Tongue (tissue), 3 donors: ENCODE measurements at places on chromosomes 1 and 21.

GRCh38 chr1:7575041-7575400 lies 196.1 kb upstream of the VAMP3 start:
- DNase-seq = no peak

DNA sequence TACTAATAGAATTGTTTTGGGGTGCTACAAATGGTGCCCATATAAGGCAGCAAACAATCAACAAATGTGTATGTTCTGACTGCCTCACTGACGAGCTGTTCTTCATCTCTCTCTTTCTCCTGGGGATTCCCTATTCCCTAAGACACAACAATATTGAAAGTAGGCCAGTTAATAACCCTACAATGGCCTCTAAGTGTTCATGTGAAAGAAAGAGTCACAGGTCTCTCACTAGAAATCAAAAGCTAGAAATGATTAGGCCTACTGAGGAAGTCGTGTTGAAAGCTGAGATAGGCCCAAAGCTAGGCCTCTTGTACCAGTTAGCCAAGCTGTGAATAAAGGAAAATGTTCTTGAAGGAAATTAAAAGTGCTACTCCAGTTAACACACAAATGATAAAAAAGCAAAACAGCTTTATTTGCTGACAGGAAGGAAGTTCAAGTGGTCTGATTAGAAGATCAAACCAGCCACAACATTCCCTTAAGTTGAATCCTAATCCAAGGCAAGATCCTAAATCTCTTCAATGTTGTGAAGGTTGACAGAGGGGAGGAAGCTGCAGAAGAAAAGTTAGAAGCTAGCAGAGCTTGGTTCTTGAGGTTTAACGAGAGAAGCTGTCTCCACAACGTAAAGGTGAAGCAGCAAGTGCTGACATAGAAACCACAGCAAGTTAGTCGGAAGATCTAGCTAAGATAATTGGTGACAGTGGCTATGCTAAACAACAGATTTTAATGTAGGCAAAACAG lies 26.3 kb downstream of the ATP2B4 start:
- no peak for DNase-seq

- no peak for DNase-seq
These were observed 29.1 kb downstream of the KNCN start for GRCh38 chr1:46522184-46522968.

DNA sequence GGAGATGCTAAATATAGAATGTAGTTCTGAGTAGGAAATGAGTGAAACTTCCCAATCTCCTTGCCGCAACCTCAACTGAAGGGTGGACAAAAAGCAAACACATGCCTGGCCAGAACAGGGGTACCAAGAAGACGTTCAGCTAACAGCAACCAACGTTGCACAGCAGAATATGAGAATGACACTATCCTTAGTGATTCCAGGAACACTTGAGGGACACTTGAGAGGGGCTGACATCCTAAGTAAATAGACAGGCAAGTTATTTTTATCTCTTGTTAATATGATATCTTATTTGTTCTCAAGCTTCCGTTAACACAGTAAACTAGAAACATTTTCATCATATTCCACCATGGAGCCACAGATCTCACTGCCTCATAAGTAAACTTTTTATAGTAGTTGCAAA lies 908 bp downstream of the KRTAP19-1 start:
- peak; percentile 10 for DNase-seq

GRCh38 chr1:166875302-166875733 lies 746 bp downstream of the TADA1 start:
- peak; percentile 27 for DNase-seq

DNA sequence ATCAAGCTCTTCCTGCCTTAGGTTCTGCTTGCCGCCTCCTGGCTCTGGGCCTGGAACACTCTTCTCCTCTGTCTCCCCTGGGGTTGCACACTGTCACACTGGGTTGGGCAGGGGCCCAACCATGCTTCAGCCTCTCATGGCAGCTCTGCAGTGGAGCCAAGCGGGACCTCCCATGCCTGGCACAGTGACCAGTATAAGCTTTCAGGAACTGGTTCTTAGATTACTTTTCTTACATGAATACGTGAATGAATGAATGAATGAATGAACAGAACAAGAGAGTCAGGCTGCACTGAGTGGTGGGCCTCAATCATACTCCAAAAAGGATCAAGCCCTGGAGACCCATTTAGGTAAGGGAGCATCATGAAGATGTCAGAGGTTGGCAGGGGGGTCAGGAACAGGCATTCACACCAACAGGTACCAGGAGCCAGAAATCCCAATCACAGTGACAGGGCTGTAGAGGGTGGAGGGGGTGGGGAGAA lies 30.8 kb upstream of the TMEM125 start:
- DNase-seq = no peak

- no peak for DNase-seq
These were observed 205.8 kb downstream of the TNR start for GRCh38 chr1:175537571-175537970.

- no peak for DNase-seq
These were observed 2.1 kb downstream of the STUM start for GRCh38 chr1:226550672-226551041.

GRCh38 chr1:109255678-109256077 lies 6.3 kb downstream of the CELSR2 start:
- DNase-seq = no peak

DNA sequence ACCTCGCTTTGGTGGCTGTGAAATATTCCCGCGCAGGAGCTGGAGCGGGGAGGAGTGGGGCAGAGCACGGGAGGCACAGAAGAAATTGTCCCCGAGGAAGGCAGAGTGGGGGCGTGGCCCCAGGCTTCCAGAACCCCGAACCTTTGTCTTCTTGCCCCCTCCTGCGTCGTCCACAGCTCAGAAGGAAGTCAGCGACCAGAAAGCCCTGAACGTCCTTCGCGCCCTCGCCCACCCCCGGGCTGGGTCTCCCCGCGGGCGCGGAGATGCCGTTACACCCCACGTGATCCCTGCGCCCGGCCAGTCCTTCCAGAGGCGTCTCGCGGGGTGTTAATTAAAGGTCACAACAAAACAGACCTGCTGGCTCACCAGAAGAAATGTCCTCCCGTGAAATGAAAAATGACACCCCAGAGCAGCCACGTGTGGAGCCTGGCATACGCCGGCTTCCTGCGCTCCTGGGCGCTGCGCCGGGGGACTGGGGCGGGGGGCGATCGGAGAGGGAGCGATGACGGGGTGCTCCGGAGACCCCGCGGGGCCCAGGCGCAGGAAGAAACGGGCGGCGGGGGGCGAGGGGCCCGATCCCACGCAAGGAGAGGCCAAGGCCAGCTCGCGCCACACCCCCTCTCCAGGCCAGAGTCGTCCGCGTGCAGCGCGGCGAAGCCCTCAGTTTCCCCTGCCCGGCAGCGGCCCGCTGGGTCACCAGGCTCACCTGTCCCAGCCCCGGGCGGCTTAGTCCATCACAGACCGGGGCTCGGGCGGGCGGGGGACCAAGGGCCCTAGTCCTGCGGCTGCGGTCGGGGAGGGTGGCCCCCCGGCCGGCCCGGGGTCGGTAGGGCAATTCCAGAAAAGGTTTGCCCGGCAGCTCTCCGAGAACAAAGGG lies 995 bp upstream of the KIF26B start:
- DNase-seq = peak; percentile 35

- DNase-seq = no peak
These were observed 68.7 kb upstream of the CNTN2 start for GRCh38 chr1:204974327-204974726.

GRCh38 chr1:211646566-211646965 lies 28.9 kb downstream of the NEK2 start:
- DNase-seq = no peak

GRCh38 chr1:31055501-31055900 lies 10.0 kb downstream of the PUM1 start:
- DNase-seq = no peak

- DNase-seq = no peak
These were observed 20.9 kb downstream of the ITSN1 start for GRCh38 chr21:33663241-33663640.

GRCh38 chr1:27269276-27269675 lies 34.8 kb downstream of the WDTC1 start:
- DNase-seq = no peak

- peak; percentile 15 for DNase-seq
These were observed 6.4 kb downstream of the CLCA2 start for GRCh38 chr1:86430376-86430775.

DNA sequence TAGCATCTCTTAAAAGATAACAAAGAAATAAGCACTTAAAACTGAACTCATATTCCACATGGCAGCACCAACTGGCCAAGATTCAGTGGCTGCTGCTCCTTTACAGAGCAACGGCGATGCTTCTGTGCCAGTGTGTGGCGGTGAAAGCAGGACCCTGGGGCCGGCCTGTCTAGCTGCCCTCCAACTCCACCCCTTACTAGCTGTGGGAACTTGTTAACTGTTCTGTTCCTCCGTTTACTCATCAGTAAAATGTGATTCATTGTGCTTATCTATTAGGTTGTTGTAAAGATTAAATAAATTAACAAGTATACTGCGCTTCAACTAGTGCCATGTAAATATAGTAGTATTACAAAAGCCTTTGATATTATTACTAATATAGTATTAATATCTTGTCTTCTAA lies 133.2 kb downstream of the GDAP2 start:
- DNase-seq = no peak

DNA sequence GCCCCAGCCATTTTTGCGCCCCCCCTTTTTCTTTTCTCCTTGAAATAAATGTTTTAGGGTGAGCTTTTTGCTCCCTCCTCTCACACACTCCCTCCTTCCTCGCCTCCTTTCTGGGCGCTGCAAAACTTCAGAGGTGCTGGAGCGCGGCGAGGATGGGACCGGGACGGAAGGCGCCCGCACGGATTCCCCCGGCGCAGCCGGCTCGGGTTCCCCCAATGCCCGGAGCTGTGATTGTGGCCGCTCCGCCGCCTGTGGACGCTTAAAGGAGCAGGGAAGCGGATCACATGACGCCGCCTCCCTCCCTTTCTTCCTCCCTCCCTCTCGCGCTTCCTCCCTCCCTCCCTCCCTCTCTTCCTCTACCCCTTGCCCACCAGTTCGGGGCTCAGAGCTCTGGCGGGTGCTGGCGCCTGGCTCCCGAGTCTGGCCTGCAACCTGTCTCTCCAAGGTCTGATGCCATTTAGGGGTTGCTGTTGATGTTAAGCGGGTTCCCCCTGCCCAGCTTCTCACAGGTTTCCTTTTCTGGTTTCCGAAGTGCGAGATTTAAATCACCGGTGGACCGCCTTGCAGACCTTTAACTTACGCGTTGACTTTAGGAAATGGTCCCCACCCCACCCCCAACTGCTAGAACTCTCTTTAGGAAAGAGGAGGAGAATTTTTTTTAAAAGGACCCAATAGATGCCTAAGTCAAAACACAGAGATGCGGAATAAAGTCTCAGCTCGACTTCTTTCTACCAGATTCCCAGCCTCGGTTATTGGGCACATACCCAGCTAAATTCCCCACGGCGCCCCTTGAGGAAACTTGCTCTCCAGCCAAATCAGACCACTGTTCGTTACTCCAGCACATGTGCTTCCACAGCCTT lies at the start of gene WLS:
TSS of gene WLS (minus strand) at position 235 of the 860 bp plus-strand sequence. CDS start at position 11, 224 bp downstream.
- DNase-seq = peak; percentile 92

DNA sequence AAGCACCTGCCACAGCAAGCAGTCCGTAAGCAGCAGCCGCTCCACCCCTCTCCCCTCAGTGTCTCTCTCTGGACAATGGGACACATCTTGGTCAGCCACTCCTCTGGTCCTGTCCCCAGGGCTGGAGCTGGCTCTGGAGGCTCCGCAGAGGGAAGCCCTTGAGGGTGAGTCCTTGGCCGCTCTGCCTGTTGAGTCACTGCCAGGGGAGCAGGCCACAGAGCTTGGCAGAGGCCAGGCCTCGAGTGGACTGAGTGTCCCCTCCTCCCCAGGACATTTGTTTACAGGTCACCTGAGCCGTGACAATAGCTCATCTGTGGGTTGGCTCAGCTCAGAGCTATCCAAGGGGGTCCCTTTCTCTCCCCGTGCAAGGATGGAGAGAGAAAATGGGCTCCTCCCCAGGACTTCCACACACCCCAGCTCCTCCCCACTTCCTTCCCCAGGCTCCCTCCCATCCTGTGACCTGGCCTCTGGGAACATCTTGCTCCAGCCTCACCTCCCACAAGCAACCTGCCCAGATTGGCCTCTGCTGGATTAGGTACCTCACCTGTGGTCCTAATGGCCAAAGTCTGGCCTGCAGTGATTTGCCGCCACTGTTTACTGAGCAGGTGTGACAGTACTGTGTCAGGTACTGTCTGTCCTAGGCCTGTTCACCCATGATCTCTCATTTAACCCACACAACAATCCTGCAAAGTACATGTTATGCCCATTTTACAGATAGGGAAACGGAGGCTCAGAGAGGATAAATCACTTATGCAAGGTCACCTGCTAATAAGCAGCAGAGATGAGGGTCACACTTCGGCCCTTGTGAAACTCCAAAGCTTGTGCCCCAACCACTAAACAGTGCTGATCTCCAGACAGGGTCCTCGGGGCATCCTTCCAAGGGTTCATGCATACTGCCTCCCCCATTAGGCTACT lies 4.8 kb downstream of the FAM131C start:
- no peak for DNase-seq

- DNase-seq = no peak
These were observed 3.6 kb upstream of the ZNF672 start for GRCh38 chr1:248834343-248834940.

- no peak for DNase-seq
These were observed 13.5 kb downstream of the SHISA4 start for GRCh38 chr1:201902198-201902597.

DNA sequence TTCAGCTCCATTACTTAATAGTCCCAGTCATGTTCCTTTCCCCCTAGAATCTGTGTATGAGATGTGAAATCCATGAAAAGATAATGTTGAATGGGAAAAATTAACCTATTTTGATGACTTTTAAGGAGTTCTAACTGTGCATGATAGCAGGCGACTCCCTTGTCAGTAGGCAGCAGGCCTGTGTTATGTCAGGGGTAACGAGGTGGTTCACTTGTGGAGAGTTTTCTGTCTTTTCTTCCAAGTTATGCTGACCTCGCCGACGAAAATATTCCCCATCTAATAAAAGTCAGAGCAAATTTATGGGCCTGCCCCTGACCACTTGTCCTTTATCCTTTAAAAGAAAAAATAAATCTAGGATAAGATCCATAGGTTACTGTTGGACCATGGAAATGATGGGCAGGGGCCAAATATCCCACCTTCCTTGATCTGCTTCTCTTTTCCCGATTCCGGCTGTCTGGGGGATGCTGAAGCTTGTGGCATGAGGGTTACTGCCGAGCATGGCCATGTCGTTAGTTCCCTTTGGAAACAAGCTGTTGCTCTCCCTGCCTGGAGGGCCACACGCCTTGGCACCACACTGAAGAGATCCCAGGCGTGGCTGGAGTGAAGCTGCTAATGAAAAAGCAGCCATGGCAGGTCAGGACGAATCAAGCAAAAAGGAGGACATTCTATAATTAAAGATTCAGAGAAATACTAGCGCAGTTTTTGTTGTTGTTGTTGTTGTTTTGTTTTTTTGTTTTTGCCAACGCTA lies 93.8 kb downstream of the ROR1 start:
- DNase-seq = no peak

DNA sequence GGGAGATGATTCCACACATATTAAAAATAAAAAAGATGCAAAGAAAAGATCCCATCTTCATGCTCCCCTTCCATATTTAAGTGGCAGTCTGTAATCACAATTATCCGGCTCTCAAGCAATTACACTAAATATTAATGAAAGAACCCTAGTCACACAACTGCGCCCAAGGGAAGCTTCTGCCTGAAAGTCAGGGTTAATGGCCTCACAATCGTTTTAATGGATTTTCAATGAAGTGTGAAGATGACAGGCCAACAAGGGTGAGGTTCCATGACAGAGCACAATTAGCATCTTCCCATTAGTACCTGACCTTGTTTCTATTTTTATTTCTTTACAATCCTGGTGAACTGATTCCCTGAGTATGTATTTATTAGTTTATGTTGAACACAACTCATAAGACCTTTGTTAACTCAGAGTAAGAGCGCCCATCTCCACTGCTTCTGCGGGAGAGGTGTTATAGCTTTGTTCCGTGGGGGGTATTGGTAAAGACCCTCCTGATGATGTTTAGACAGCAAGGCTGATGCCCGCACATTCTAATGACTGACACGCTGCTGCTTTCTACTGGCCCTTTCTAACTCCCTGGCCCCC lies 80.9 kb downstream of the IER5 start:
- no peak for DNase-seq
